ENCODE measurements at places on chromosomes 6 and 20. TPM values are rescaled to one million over a fixed set of nuclear protein-coding genes. Genes with fewer than 3 reads are reported as not detected.

The NHLRC1 gene
- 0.31 TPM for total RNA-seq

The CALHM4 gene
- not detected for total RNA-seq

DNA sequence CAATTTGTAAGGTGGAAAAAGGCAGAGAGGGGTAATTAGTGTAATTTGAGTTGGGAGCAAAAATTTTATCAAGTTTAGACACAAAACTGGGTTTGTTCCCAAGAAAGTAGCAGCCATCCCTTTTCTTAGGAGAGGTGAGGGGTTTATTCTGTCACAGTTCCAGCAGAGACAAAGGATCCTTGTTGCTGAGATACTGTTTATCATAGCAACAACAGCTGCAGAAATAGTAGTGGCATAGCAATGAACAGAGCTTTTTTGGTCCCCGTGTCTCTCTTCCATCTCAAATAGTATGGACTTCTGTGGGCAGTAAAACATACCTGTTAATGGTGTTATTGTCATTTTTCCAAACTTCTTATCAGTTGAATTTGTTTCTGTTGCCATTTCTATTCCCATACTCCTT lies 23.9 kb downstream of the ZKSCAN8 start:
- DNase-seq = no peak

DNA sequence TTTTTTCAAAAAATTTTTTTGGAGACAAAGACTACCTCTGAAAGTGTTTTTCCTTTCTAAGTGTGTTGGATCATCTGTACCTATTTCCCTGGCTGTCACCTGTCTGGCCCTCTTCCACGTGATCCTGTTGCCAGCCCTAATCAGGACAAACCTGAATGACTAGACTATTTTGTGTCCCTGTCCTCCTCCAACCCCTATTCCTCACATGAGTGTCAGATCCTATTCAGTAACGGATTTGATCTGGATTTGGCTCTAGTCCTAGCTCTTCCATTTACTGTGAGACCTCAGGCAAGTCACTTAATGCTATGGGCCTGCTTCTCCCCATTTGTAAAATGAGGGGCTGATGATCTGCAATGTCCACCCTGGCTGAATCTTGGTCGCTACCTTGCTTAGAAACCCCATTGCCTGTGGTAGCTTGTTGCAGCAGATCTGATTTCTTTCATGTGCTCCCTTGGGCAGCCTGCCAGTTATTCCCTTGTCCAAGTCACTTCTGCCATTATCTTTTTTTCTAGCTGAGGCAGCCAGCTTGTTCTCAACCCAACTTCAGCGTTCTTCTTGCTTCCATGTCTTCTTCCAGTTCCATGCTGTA lies 4.8 kb downstream of the PHF20 start:
- no peak for DNase-seq

All from HT1080 (cell line).